Activated CD4-positive, alpha-beta memory T cell treated with anti-CD3 and anti-CD28 coated beads for 36 hours (primary cell): ENCODE measurements at places on chromosomes 4 and X. TPM values are rescaled to one million over a fixed set of nuclear protein-coding genes. Genes with fewer than 3 reads are reported as not detected.

DNA sequence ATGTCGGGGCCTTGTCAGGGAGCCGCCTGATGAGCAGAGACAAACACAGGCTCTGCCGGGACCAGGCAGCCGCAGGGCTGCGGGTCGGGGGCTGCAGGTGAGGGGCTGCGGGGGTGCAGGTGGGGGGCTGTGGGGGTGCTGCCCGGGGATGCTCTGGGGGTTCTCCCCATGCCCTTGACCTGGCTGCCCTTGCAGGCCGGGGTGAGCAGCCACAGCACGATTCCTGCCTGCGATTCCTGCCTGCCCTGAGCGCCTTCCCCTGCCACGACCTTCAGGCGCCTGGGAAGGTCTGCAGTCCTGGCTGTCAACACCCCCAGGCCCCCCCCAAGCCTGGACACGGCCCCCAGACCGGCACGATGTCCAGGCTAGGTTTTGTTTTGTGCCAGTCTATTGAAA, 106.3 kb downstream of the FAM53A start:
- H3K27me3 ChIP-seq = no peaks in the 10 kb centered on the region
- no peaks in the 10 kb centered on the region for H3K36me3 ChIP-seq
- H3K4me3 ChIP-seq = no peak overlapping the region
- no peak overlapping the region for H3K27ac ChIP-seq
- peaks cover 4% of the 10 kb centered on the region for H3K4me1 ChIP-seq

- no peaks in the 10 kb centered on the region for H3K36me3 ChIP-seq
- no peak for DNase-seq
- no peak overlapping the region for H3K27ac ChIP-seq
- no peaks in the 10 kb centered on the region for H3K27me3 ChIP-seq
- no peaks in the 10 kb centered on the region for H3K4me1 ChIP-seq
- no peak overlapping the region for H3K4me3 ChIP-seq
Measured at GRCh38 chrX:39559229-39559628, 538.5 kb downstream of the BCOR start.

DNA sequence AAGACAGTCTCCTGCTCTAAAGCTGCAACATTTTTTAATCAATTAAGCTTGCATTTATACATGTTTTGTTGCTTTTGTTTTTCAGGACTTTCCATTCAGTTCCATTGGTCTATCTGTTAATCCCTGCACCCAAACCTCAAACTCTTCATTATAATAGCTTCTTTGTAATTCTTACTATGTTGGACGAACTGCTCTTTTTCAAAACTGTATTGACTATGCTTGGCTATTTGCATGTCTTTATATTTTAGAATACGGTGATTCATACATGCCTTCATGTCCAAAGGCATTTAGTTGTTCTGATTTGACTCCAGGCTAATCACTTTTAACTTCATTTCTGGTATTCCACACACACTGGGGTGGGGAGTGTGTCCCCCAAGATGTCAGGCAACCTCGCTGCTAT, 14.1 kb downstream of the MAGEC1 start:
- no peaks in the 10 kb centered on the region for H3K27me3 ChIP-seq
- no peak overlapping the region for H3K4me3 ChIP-seq
- no peaks in the 10 kb centered on the region for H3K4me1 ChIP-seq
- no peaks in the 10 kb centered on the region for H3K36me3 ChIP-seq

- H3K4me3 ChIP-seq = no peak overlapping the region
- no peaks in the 10 kb centered on the region for H3K36me3 ChIP-seq
- no peaks in the 10 kb centered on the region for H3K27me3 ChIP-seq
- peak; percentile 14 for DNase-seq
- H3K4me1 ChIP-seq = no peaks in the 10 kb centered on the region
Measured at GRCh38 chr4:187606581-187606980, 389.0 kb upstream of the ZFP42 start.

- H3K4me3 ChIP-seq = no peak overlapping the region
- peaks cover 1% of the 10 kb centered on the region for H3K36me3 ChIP-seq
- no peak for DNase-seq
- peaks cover 44% of the 10 kb centered on the region for H3K4me1 ChIP-seq
Measured at GRCh38 chr4:148415500-148415899, 26.7 kb downstream of the NR3C2 start.

- H3K27me3 ChIP-seq = no peaks in the 10 kb centered on the region
- H3K27ac ChIP-seq = peak overlapping the region; percentile 47
- peaks cover 7% of the 10 kb centered on the region for H3K36me3 ChIP-seq
- DNase-seq = peak; percentile 35
- H3K4me1 ChIP-seq = peaks cover 48% of the 10 kb centered on the region
- H3K4me3 ChIP-seq = no peak overlapping the region
Measured at GRCh38 chrX:68571610-68572311, 72.9 kb downstream of the YIPF6 start.

DNA sequence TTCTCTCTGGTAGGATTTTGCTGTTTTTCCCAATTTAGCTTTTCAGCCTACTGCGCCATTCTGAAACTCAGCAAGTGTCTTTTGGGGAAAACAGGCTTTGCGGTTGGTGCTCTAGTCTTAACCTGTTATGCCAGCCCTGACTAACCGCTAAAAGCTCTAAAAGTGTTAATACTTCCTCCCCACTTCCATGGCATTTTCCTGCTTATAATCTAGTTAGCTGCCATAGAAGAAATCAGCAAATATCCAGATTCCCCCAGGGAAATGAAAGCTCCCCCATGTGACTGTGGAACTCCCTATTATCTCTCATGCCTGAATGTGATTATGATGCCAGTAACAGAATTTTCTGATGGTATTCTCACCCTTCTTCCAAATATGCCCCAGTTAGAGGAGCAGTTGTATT, 28.7 kb upstream of the GYPA start:
- peaks cover 15% of the 10 kb centered on the region for H3K27me3 ChIP-seq
- H3K4me1 ChIP-seq = no peaks in the 10 kb centered on the region
- no peak overlapping the region for H3K4me3 ChIP-seq
- no peak overlapping the region for H3K27ac ChIP-seq
- H3K36me3 ChIP-seq = no peaks in the 10 kb centered on the region

DNA sequence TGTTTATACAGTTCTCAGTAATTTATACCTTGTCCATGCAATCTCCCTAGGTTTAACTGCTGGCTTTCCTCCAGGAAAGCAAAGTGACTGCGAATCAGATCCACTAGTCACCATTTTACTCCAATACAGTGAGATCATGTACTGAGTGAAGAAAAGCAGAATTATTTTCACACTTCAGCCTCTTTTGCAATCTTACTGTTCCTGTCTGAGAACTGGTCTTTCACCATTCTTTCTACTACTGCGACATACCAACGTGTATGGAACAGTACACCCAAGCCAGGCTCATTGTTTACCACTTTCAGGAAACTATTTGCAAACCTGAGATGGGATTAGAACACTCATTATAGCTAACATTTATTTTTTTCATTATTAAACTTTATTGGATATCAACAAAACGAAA, 8.0 kb upstream of the MSL3 start:
- H3K27me3 ChIP-seq = peaks cover 1% of the 10 kb centered on the region
- no peak overlapping the region for H3K27ac ChIP-seq
- no peaks in the 10 kb centered on the region for H3K36me3 ChIP-seq
- no peak overlapping the region for H3K4me3 ChIP-seq
- no peak for DNase-seq

- no peak for DNase-seq
- H3K36me3 ChIP-seq = no peaks in the 10 kb centered on the region
- no peaks in the 10 kb centered on the region for H3K27me3 ChIP-seq
- H3K4me1 ChIP-seq = no peaks in the 10 kb centered on the region
- no peak overlapping the region for H3K4me3 ChIP-seq
- no peak overlapping the region for H3K27ac ChIP-seq
Measured at GRCh38 chr4:127479031-127479622, 153.6 kb upstream of the INTU start.

DNA sequence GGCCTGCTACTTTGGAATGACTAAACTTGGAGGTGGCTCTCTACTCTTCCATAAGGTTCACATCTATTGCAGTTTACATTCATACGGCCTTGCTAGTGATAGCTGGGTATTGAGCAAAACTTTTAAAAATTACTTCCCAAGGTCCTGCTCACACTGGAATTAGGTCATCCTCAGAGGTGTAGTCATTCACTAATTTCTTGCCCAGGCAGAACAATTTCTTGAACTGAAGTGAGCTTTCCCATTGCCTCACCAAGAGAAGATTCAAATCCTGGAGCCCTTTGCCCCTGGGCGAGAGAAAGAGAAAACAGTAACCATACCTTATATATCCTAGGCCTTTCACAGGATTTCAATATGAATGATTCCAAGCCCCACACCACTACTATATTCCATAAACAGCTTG, 109.2 kb downstream of the GUCY2F start:
- H3K27ac ChIP-seq = no peak overlapping the region
- H3K4me3 ChIP-seq = no peak overlapping the region
- no peaks in the 10 kb centered on the region for H3K4me1 ChIP-seq
- no peak for DNase-seq
- H3K27me3 ChIP-seq = no peaks in the 10 kb centered on the region
- no peaks in the 10 kb centered on the region for H3K36me3 ChIP-seq

GRCh38 chr4:56158483-56158882, 209.7 kb downstream of the CEP135 start:
- H3K27ac ChIP-seq = no peak overlapping the region
- no peaks in the 10 kb centered on the region for H3K36me3 ChIP-seq
- no peaks in the 10 kb centered on the region for H3K4me1 ChIP-seq
- peak; percentile 39 for DNase-seq
- H3K27me3 ChIP-seq = peaks cover 9% of the 10 kb centered on the region

DNA sequence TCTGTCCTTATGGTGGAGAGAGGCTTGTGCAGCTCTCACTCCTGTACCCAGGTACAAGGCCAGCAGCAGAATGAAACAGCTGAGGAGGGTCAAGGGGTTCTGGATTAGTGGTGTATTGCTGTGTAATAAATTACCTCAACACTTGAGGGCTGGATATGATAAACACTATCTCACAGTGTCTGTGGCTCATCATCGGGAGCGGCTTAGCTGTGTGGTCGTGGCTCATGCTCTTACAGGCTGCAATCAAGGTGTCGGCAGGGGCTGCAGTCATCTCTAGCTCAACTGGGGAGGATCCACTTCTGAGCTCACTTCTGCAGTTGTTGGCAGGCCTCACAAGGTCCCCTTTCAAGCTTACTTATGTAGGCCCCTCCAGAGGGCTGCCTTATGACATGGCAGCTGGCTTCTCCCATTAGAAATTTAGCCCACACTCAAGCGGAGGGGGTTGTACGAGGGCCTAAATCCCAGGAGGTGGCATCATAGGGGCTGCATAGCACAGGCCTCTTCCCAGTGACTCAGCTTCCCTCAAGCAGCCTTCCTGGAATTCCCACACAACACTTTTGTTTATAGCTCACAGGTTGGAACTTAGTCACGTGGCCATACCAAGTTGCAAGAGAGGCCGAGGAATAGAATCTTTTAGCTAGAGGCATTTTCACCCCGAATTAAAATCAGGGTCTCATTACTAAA, 148.2 kb upstream of the RPS6KA3 start:
- no peak overlapping the region for H3K4me3 ChIP-seq
- peaks cover 33% of the 10 kb centered on the region for H3K4me1 ChIP-seq
- no peaks in the 10 kb centered on the region for H3K36me3 ChIP-seq
- no peaks in the 10 kb centered on the region for H3K27me3 ChIP-seq
- peak; percentile 31 for DNase-seq
- no peak overlapping the region for H3K27ac ChIP-seq

DNA sequence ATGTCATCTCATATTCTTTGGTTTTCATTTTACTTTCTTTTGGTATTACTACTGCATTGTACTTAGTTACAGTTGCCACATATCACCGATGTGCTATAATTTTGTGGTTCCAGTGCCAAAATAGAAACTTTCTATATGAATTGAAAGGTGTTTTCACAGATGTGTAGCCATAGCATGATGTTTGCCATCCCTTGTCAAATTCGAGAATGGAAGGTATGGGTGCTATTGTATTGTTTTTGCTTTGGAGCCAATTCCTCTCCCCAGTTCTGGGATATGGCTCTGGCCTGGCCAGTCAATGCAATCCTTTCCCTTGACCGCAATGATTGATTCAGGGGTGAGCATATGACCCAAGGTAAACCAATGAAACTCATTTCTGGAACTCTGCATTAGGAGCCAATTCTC, 86.2 kb upstream of the RPS6KA3 start:
- H3K36me3 ChIP-seq = no peaks in the 10 kb centered on the region
- H3K27me3 ChIP-seq = peaks cover 5% of the 10 kb centered on the region
- no peak overlapping the region for H3K4me3 ChIP-seq
- peaks cover 24% of the 10 kb centered on the region for H3K4me1 ChIP-seq
- H3K27ac ChIP-seq = no peak overlapping the region

DNA sequence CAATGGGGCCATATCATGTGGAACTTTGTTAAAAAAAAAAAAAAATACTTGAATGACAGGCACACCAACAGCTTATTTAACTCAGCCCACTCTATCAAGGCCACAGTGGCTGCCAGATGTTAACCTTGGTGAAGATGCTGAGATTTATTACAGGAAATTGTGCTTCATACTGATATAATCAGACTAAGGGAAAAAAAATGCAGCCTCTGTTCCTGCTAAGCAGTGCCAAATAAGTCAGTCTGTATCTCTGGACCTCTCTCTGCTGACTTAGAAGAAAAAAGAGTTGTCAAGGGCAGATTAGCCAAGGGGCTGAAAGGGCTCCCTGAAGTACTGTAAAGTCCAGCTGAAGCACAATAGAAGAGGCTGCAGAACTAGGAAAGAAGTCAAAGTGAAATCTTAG, 677.7 kb upstream of the HTR2C start:
- no peak overlapping the region for H3K27ac ChIP-seq
- no peaks in the 10 kb centered on the region for H3K4me1 ChIP-seq
- no peaks in the 10 kb centered on the region for H3K27me3 ChIP-seq
- H3K36me3 ChIP-seq = no peaks in the 10 kb centered on the region
- no peak for DNase-seq
- no peak overlapping the region for H3K4me3 ChIP-seq

- no peak for DNase-seq
- H3K27ac ChIP-seq = no peak overlapping the region
- H3K4me3 ChIP-seq = no peak overlapping the region
- no peaks in the 10 kb centered on the region for H3K27me3 ChIP-seq
Measured at GRCh38 chr4:189845145-189845846, 95.4 kb upstream of the FRG1 start.

GRCh38 chrX:37776987-37777325, 2.9 kb upstream of the CYBB start:
- H3K4me1 ChIP-seq = peaks cover 21% of the 10 kb centered on the region
- no peak overlapping the region for H3K4me3 ChIP-seq
- no peaks in the 10 kb centered on the region for H3K27me3 ChIP-seq
- no peak overlapping the region for H3K27ac ChIP-seq

GRCh38 chr4:146132445-146132844, 43.1 kb upstream of the LSM6 start:
- peaks cover 17% of the 10 kb centered on the region for H3K4me1 ChIP-seq
- H3K27ac ChIP-seq = peak overlapping the region; percentile 26
- peak; percentile 86 for DNase-seq
- H3K27me3 ChIP-seq = peaks cover 12% of the 10 kb centered on the region

- peaks cover 52% of the 10 kb centered on the region for H3K36me3 ChIP-seq
- H3K27me3 ChIP-seq = no peaks in the 10 kb centered on the region
- H3K4me3 ChIP-seq = no peak overlapping the region
- no peaks in the 10 kb centered on the region for H3K4me1 ChIP-seq
- no peak overlapping the region for H3K27ac ChIP-seq
- no peak for DNase-seq
Measured at GRCh38 chr4:77910676-77911075, 48.0 kb downstream of the MRPL1 start.

GRCh38 chr4:137417676-137418075, 114.6 kb downstream of the PCDH18 start:
- no peaks in the 10 kb centered on the region for H3K27me3 ChIP-seq
- no peak for DNase-seq
- no peaks in the 10 kb centered on the region for H3K4me1 ChIP-seq
- H3K4me3 ChIP-seq = no peak overlapping the region
- no peak overlapping the region for H3K27ac ChIP-seq

SERTM2 gene
- not detected for total RNA-seq

HS6ST2 gene
- 0.75 TPM for total RNA-seq

PDGFRA gene
- not detected for total RNA-seq

PROM1 gene
- not detected for total RNA-seq

SLC49A3 gene
- total RNA-seq = not detected

CSAG2 gene
- not detected for total RNA-seq

HSD17B13 gene
- 0.12 TPM for total RNA-seq

CT45A5 gene
- not detected for total RNA-seq

DKK2 gene
- not detected for total RNA-seq

SGMS2 gene
- 0.76 TPM for total RNA-seq

DCAF12L2 gene
- not detected for total RNA-seq

FOXR2 gene
- not detected for total RNA-seq

CLNK gene
- total RNA-seq = not detected
